ENCODE measurements at places on chromosomes 5 and 9.

DNA sequence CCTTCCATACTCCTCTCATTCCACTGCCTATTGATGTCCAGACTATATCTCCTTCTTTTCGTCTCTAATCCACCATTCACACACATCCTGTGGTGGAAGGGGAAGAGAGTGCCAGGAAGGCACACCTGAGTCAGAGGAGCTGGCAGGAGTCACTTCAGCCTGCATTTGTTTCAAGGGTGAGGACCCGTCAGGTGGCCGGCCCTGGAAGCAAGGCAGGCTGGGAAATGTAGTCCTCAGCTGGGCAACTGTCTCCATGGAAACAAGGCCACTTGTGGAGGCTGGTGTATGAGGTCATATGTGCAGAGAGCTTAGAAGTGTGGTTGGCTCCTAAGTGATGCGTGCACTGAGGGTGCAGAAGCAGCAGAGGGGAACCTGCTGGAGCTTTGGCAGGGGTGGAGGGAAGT is 278.4 kb downstream of the NSG2 start:
- peak; percentile 80 for DNase-seq

- DNase-seq, result no peak
Observed at GRCh38 chr9:32347571-32347970, 36.9 kb upstream of the ACO1 start.

- DNase-seq, result peak; percentile 56
Observed at GRCh38 chr9:127281891-127282290, 17.3 kb downstream of the GARNL3 start.

DNA sequence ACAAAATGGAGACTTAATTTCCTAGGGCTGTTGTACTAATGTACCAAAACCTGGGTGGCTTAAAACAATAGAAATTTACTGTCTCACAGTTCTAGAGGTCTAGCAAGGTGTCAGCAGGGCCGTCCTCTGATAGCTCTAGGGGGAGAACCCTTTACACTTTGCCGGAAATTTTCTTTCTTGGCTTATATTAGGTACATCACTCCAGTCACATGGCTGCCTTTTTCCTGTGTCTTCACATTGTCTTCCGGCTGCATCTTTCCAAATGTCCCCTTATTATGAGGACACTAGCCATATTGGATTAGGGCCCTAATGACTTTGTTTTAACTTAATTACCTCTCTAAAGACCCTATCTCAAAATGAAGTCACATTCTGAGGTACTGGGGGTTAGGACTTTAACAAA is 5.8 kb downstream of the UHRF2 start:
- DNase-seq, result no peak

DNA sequence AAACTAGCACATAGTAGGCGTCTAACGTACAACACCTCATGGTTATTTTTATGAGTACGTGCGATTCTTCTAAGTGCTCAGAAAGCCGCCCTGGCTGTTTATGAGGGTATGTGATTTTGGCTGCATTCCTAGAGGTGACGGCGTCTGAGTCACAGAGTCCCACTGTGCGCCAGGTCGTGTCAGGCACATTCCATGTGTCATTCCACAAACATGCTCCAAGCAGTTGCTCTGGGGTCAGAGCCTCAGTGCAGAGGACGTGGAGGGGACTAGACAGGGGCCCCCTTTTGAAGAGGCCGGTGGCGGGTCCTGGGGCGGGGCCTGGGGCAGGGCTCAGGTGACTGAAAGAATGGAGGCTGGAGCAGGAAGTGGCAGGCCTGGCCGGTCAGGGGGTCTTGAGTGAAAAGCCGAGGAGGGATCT is 51.9 kb downstream of the NEK6 start:
- no peak for DNase-seq

DNA sequence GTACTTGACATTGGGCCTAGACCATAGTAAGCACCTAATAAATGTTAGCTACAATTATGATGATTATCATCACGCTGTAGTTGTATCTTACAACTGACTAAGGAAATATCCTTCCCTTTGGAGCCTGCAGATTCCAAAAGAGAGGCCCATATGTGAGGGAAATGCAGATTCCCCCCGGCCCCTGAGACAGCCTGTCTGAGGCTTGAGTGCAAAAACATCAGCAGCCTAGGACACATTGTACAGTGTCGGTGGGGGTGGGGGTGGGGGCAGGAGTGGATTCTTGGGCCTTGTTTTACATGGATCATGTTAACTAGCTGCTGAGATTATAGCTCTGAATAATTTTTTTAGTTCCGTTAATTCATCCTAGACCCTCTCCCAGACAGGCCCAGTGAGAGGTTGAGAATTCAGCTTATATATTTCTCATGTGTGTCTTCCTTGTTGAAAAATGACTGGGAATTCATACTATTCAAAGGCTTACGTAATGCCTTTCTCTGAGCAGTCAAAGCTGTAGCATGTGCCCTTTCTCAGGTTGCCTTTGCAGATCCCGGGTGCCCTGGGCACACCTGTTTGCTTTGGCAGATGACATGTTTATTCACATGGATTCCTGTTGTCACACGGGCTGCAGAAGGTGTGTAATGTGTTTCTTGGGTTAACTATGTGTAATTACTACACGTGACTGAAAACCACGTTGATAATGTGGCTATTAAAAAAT is 262.8 kb downstream of the NR3C1 start:
- no peak for DNase-seq

DNA sequence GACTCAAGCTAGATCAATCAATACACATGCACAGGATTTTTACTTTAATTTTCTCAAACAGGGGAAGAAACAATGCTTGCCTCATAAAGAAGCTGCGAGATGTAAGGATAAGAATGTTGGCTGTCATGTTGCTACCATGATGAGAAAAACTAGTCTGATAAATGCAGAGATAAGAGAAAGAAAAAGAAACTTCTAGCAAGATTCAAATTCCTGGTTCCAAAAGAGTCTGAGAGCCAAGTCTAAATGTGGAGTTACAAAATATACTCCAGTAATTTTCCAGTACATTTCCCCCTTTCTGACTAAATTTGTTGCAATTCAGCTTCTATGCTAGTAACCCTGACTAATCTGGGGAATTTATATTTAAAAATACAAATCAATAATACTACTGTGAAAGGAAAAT is 10.4 kb upstream of the ANXA1 start:
- DNase-seq, result no peak

- no peak for DNase-seq
Observed at GRCh38 chr5:102554082-102554481, 55.3 kb upstream of the SLCO6A1 start.

GRCh38 chr5:143110591-143110990 is 292.9 kb downstream of the NR3C1 start:
- DNase-seq, result no peak

DNA sequence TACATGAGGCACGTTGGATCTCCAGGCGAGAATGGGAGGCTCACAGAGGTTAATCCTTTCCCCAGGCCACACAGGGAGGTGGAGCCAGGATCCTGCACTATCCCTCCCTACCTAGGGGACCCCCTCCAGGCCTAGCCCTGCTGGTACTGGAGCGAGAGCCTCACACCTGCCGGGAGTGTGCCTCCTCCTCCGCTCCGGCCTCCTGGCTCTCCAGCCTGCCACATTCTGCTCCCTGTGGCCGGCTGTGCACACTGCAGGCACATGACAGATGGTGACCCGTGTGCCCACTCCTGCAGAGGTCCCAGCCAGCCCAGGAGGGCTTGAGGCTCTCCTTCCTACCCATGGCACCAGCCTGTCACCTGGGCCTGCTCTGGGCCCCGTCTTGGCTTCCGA is 93.4 kb downstream of the RXRA start:
- DNase-seq, result peak; percentile 83

DNA sequence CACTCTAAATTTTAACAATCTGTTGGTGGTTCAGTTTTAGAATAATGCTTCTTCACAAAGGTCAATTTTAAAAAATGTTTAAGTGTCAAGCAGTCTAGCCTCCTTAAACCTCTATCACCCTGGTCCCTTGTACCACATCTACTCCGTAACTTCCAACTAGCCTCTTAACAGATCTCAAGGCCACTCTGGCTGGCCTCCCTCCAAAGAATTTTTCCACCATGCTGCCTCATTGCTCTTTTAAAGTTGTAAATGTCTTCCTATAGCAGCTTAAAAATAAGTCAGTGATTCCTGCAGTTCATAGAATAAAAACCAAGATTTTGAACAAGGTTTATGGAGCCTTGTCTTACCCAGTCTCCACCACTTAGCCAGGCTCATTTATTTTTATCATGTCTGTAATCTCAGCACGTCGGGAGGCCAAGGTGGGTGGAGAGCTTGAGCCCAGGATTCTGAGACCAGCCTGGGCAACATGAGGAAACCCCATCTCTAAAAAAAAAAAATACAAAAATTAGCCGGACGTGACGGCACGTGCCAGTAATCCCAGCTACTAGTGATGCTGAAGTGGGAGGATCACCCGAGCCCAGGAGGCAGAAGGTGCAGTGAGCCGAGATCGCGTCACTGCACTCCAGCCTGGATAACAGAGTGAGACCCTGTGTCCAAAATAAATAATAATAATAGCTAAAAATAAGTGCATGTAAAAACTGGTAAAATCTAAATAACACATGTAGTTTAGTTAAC is 924.9 kb upstream of the DMAC1 start:
- no peak for DNase-seq

GRCh38 chr5:96253140-96253539 is 179.9 kb downstream of the PCSK1 start:
- DNase-seq, result no peak

GRCh38 chr5:81450940-81451339 is 57.0 kb upstream of the ACOT12 start:
- DNase-seq, result no peak

- no peak for DNase-seq
Observed at GRCh38 chr5:28862137-28862859, 1823.9 kb upstream of the CDH9 start.
